ENCODE measurements at places on chromosomes 7 and 10. TPM values are rescaled to one million over a fixed set of nuclear protein-coding genes. Genes with fewer than 3 reads are reported as not detected.

DNA sequence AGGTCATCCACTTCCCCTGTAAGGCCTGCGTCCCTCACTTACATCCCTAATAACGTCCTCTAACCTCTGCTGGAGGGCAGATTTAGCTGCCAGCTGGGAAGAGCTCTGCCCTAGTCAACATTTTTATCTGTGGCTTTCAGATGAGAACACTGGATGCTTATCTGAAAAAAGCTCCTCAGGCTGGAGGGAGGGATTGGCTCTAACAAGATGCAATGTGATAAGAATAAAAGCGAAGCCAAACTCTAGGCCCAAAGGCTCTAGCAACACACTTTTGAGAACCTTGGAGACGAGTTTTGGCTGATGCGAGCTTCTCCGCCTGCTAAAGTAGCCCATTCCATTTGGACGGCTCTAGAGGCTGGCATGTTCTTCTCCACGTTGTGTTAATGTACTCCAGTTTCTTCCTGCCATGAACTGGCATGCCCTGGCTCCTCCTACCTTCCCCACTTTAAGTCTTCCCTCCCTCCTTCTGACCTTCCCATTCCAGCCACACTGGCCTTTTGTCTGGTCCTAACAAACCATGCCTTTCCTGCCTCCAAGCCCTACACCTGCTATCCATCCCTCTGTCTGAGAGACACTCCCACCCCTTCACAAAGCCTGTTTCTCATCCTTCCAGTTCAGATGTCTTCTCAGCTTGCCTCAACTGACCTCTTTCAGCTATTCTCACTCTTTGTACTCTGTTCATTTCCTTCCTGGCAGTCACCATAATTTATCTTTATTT, 62.5 kb upstream of the ATRNL1 start:
- no peak for DNase-seq

GRCh38 chr10:78584681-78585080, 484.1 kb upstream of the ZMIZ1 start:
- DNase-seq, result no peak

DNA sequence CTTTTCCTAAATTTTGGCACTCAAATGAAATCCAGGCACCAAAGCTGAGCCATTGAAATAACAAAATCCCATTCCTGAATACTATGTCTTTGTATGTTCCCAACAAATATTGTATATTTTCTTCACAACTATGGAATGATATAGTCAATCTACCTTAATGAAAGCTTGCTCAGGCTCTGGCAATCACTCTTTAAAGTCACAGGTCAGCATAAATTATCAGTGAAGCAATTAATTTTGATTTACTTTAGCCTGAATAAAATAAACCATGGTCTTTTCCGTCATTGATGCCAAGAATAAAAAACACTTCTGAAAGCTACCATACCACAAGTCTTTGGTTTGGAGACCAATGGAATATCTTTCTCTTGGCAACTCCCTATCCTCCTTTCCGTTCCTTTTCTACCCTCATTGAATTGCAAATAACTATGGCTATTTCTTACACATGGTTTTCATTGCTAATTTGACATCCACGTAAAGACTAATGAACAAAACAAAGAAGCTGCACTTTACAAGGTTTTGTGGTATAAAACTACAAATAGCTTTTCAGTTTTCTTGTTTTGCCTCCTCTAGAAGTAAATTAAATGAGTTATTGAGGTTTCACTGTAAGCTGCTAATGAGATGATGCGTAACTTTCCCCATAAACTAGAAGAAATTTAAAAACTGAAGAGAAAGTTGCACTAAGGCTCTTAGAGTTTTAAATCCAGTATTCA, 166.6 kb downstream of the TAX1BP1 start:
- DNase-seq, result no peak

GRCh38 chr7:28349637-28350036, 62.7 kb upstream of the CREB5 start:
- DNase-seq, result no peak

GRCh38 chr10:31930023-31930751, 1.6 kb upstream of the ARHGAP12 start:
- no peak for DNase-seq

GRCh38 chr7:2433713-2434550, 30.5 kb downstream of the CHST12 start:
- DNase-seq, result no peak

DNA sequence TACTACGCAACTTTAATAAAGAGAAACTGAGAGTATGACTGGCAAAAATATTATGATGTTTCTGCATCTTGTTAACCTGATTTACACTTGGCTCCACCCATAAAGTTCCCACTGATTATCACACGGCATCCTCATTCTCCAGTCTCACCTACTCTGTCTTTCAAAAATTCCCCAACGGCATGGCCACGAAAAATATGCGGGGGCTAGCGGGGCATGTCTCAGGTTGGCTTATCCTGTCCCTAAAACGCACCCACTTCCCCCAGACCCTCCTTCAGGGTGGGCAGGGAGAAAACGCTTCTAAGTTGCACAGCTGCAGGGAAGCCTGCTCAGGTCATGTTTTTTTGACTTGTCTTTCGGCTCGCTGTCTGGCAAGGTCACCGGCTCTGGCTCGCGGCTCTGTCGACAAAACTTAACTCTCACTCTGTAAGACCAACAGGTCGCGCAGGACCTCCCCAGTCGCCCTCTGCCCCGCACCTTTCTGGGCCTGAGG, 3.8 kb downstream of the CDK6 start:
- DNase-seq, result no peak

GRCh38 chr10:63554657-63555056, 33.5 kb downstream of the REEP3 start:
- no peak for DNase-seq

DNA sequence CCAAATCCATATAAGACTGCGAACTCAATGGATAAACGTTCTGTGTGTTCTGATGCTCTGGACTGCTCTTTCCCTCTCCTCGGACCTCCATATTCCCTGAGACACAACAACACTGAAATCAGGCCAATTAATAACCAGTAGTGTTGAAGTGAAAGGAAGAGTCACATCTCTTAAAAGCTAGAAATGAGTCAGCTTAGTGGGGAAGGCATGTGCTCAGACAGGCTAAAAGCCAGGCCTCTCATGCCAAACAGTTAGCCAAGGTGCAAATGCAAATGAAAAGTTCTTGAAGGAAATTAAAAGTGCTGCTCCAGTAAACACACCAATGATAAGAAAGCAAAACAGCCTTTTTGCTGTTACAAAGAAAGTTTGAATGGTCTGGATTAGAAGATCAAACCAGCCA, 29.3 kb downstream of the TNS3 start:
- DNase-seq, result no peak

DNA sequence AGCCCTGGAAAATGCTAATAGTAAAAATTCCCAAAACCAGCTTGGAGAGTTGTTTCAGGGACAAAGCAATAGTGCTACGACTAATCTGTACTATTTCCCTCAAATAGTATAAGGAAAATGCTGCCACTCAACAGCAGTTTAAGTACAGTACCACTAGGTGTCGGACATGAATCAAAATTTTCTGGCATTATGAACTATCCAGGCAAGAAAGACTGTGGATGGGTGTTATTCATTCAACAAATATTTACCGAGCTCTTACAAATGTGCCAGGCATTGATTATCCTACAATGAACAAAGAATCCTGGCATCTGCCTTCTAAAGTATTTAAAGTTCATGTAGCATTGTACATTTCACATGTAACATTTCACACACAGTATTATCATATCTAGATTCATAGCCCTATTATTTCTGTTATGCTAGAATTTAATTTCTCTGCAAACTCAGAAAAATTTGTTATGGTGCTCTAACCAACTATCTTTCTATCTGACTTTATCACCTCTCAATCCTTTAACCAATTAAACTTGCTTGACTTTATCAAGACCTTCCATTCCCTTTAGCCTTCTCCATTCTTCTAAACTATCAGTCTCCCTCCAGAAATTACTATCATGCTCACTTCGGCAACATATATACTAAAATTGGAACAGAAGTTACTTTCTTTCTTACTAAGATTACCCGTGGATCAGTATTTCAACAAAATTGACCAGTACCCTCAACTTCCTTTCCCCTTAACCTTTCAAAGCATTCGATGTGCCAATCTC, 80.6 kb downstream of the ARHGAP21 start:
- peak; percentile 63 for DNase-seq

GRCh38 chr10:127036987-127037386, 131.8 kb downstream of the DOCK1 start:
- no peak for DNase-seq

DNA sequence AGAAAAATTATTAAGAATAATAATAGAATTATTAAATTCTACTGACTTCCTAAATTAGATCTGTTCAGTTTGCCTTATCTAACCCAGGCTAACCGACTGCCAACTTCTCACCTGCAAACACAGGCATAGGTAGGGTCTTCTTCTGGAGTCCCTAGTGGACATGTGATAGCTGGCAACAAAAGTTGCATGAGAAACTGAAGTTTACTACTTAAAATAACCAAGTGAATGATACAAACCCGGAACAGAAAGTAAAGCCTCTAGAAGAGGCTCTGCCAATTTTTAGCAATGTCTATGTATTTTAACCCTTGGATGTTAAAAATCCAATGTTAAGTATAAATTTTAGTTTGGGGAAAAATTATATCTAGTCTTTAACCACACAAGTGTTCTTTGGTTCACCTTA, 37.6 kb downstream of the NDUFB2 start:
- DNase-seq, result no peak

DNA sequence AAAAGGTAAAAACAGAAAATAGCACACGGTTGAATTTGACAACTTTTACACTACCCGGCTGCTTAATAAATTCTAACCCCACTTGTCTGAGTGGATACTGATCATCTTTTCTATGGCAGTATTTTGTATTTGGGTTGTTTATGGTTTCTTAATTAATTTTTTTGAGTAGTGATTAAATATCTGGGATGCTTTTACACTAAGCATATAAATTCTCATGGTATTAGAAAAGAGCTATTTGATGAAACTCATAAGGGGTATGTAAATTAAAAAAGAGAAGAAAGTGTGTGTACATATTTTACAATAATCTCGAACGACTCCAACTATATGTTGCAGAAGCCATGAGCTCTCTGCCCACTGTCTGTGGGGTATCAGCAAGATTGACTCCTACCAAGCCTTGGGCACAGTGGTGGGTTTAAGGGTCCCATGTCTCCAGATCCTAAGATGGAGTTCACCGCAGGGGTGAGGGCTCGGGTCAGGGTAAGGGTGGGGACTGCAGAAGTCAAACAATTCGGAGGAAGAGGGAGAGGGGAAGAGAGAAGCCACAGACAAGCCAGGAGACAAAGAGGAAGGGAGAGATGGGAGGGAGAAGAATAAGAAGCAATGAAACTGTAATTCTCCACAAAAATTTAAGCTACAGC, 7.6 kb upstream of the HOXA13 start:
- DNase-seq, result no peak

- no peak for DNase-seq
Observed at GRCh38 chr7:105216786-105217185, 171.9 kb downstream of the SRPK2 start.

DNA sequence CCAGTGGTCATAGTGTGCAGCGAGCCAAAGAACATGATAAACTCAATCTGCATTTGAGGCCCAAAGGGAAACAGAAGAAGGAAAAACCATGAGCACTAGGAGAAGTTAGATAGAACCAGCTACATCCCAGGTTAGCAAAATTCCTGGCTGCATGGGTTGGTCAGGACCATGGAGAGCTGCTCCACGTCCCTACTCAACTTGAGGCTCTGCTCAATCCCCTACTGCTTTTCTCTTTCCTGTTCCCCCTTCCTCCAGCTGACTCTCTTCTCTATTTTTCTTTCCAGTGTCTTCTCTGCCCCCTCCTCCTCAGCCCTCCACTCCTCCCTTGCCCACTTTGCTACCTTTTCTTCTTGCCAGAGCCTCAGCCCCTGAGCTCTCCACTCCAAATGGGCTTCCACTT, 21.9 kb upstream of the VSIR start:
- no peak for DNase-seq

- no peak for DNase-seq
Observed at GRCh38 chr7:16554518-16555236, 28.1 kb downstream of the LRRC72 start.

- peak; percentile 89 for DNase-seq
Observed at GRCh38 chr10:96043033-96043892, at the start of gene CCNJ. Gene CCNJ (plus strand): TSS chr10:96043583. CDS start chr10:96044394, 811 bp downstream.

Gene PTN
- 76.4 TPM for polyA plus RNA-seq

Gene PANK1
- polyA plus RNA-seq, result 17.9 TPM

Gene PTER
- 10.2 TPM for polyA plus RNA-seq
